ENCODE measurements at places on chromosomes 2 and 18. TPM values are rescaled to one million over a fixed set of nuclear protein-coding genes. Genes with fewer than 3 reads are reported as not detected.

GRCh38 chr2:101805152-101806088 lies 107.9 kb downstream of the MAP4K4 start:
- no peaks in the 10 kb centered on the region for H3K27me3 ChIP-seq
- DNase-seq, result no peak
- H3K36me3 ChIP-seq, result peaks cover 2% of the 10 kb centered on the region

DNA sequence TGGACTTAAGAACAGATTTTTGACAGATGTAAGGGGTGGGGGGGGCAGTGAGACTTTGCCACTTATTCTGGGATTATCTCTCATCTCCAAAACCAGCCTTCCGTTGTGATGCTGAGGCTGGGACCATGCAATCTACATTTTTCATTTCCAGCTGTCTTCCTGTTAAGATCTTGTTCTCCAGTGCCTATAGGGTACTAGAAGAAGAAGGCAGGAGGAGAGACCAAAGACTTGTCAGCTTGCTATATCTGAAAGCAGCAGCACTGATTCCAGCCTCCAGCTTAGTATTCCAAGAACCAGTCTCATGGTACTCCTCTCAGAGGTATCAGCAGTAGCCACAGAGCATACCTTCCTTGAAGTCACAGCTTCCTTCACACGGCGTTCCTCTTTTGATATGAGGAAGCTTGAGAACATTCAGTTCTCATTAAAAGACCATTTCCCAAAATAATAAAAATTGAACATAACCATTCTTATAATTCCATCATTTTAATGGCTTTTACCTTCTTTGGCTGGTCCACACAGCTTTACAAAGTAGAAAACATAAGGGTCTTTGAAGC lies 49.8 kb downstream of the USP34 start:
- peak overlapping the region; percentile 25 for H3K4me3 ChIP-seq
- no peak for DNase-seq
- no peaks in the 10 kb centered on the region for H3K27me3 ChIP-seq
- no peaks in the 10 kb centered on the region for H3K36me3 ChIP-seq

The TGIF1 gene
- 60.0 TPM for total RNA-seq

DNA sequence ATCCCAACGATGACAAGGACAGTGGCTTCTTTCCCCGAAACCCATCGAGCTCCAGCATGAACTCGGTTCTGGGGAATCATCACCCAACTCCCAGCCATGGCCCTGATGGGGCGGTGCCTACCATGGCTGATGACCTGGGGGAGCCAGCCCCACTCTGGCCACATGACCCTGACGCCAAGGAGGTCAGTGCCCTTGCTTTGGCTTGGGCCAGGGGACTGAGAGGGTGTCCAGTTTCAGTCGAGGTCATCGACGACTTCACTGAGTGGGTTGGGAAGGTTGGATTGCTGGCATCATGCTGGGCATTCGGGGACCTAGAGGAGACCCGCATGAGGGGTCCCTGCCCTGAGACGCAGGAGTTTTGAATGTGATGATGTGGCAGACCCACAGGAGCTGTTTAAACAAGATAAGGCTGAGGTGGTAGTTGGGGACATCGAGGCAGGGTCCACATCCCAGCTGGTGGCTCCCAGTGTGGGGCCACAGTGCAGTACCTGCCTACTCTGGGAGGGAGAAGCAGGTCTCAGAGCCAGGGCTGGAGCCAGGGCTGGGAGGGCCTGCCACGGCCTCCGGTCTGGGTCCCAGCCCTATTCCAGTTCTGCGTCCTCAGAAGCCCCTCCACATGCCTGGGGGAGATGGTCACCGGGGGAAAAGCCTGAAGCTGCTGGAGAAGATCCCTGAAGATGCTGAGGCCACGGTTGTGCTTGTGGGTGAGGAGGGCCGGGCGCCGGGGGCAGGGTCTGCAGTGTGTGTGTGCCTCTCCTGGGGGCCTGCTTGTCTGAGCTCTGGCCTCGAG lies 6.0 kb downstream of the SLC4A3 start:
- H3K27me3 ChIP-seq, result no peaks in the 10 kb centered on the region
- no peaks in the 10 kb centered on the region for H3K4me1 ChIP-seq
- H3K4me3 ChIP-seq, result no peak overlapping the region
- no peak overlapping the region for H3K27ac ChIP-seq
- no peaks in the 10 kb centered on the region for H3K36me3 ChIP-seq

- H3K27me3 ChIP-seq, result peaks cover 43% of the 10 kb centered on the region
- H3K4me3 ChIP-seq, result no peak overlapping the region
- H3K36me3 ChIP-seq, result no peaks in the 10 kb centered on the region
These were observed 3.5 kb upstream of the RHOB start for GRCh38 chr2:20443276-20443920.

The CERS6 gene
- total RNA-seq, result 11.2 TPM

GRCh38 chr2:105313877-105314276 lies 15.7 kb downstream of the TGFBRAP1 start:
- no peaks in the 10 kb centered on the region for H3K27me3 ChIP-seq
- H3K27ac ChIP-seq, result no peak overlapping the region
- DNase-seq, result no peak
- H3K4me1 ChIP-seq, result peaks cover 12% of the 10 kb centered on the region
- no peaks in the 10 kb centered on the region for H3K36me3 ChIP-seq

- H3K27me3 ChIP-seq, result peaks cover 38% of the 10 kb centered on the region
- peaks cover 3% of the 10 kb centered on the region for H3K36me3 ChIP-seq
These were observed at the start of gene SPATS2L for GRCh38 chr2:200306196-200306930. TSS of gene SPATS2L (plus strand) at chr2:200306693. CDS start at chr2:200389245, 82,552 bp downstream.

DNA sequence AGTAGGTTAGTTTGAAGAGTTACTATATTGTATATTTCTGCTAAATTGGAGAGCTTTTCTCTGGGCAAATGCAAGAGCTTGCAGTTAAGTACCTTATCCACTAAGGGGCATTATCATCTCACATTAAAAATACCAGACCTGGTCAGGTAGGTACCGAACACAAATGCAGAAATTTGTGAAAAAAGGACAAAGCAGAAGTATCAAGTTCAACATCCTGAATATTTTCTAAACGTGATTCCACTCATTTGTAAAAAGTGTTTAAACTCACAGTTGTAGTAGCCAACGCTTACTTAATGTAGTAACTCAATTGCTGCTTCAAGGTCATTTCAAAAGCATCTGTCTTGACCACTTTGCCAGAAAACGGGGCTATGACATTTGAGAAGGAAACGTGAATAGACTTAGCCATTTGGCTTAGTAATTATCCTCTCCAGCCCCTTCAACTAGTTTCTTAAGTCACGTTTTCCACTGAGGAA lies 52.1 kb downstream of the CYRIA start:
- peaks cover 11% of the 10 kb centered on the region for H3K4me1 ChIP-seq
- H3K4me3 ChIP-seq, result no peak overlapping the region
- no peaks in the 10 kb centered on the region for H3K36me3 ChIP-seq
- H3K27me3 ChIP-seq, result peaks cover 24% of the 10 kb centered on the region
- DNase-seq, result no peak
- no peak overlapping the region for H3K27ac ChIP-seq

The CYTIP gene
- 460 TPM for total RNA-seq

- no peaks in the 10 kb centered on the region for H3K36me3 ChIP-seq
- DNase-seq, result no peak
- no peaks in the 10 kb centered on the region for H3K27me3 ChIP-seq
- no peak overlapping the region for H3K27ac ChIP-seq
These were observed 47.5 kb upstream of the ZNF397 start for GRCh38 chr18:35193316-35193715.
